Activated CD4-positive, alpha-beta T cell treated with anti-CD3 and anti-CD28 coated beads for 4 hours (primary cell): ENCODE measurements at places on chromosomes 6 and 20.

DNA sequence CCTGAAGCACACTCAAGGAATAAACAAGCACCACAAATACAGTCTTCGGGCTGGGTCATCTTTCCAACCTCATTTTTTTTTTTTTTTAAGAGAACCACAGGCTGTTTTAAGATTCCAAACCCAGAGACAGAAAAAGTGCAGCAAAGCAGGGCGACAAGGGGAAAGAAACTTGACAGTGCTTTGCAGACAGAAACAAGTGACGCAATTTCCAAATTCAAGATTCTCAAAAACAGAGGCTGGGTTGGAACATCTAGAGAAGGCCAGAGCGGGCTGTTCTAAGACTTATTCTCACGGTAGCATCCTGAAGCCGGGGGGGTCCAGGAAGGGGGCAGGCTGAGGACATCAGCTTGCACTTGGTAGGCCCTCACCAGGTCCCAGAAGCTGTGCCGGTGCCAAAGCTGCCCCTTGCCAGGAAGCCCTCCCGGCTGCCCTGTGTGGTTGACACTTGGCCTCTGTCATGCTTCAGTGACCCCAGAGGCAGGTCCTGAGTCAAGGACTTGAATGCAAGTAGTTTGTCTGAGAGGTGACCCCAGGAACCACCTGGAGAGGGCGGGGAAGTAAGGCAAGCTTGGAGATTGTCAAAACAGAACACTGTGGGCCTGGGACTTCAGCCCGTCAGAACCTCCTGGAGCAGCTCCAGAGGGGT lies 50.5 kb downstream of the BMP7 start:
- DNase-seq = no peak

GRCh38 chr6:52310932-52311331 lies 26.4 kb upstream of the MCM3 start:
- no peak for DNase-seq

DNA sequence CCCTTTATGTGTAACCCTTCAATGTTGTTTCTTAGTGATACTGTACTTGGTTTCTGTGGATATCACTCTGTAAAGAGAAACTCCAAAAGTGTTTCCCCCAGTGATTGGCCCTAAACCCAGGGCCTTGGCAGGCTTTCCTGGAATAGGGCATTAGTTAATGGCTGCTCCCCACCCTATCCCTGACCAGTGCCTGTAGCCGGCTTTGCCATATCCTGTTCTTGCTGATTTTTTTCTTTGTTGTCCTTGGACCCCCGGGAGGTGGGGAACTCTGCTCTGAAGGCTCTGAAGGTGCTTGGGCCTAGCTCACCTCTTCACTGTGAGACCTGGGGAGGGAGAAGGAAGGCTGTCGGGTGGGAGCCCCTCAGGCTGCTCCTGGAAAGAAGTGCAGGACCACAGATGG lies 120.1 kb downstream of the TCP11 start:
- no peak for DNase-seq

DNA sequence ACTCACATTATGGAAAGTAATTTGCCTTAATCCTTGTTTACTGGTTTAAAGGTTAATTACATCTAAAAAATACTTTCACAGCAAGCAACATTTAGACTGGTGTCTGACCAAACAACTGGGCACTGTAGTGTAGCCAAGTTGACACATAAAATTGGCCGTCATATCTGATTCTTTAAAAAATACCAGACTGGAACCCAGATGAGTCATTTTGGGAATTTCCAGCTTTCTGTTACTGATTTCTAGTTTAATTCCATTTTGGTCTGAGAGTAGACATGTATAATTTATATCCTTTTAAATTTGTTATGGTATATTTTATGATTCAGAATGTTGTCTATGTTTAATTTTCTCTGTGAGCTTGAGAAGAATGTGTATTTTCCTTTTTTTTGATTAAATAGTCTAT lies 44.1 kb downstream of the SCP2D1 start:
- DNase-seq = no peak

DNA sequence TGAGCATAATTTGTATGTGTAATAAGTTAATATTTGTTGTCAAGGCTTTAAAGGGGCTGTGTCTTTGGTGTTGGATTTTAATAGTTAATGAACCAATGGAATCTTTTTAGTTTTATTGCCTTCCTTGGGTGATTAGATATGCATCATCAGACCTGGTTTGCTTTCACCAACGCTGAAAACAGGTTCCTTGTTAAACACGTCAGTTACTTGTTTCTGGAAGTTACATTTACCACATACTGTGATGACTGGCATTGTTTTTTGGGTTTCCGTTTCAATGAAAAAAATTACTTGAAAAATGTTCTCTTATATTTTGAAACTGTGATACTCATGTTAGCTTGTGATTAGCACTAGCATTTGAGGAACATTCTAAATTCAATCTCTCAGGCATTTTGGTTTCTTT lies 58.6 kb upstream of the RNF144B start:
- DNase-seq = no peak

DNA sequence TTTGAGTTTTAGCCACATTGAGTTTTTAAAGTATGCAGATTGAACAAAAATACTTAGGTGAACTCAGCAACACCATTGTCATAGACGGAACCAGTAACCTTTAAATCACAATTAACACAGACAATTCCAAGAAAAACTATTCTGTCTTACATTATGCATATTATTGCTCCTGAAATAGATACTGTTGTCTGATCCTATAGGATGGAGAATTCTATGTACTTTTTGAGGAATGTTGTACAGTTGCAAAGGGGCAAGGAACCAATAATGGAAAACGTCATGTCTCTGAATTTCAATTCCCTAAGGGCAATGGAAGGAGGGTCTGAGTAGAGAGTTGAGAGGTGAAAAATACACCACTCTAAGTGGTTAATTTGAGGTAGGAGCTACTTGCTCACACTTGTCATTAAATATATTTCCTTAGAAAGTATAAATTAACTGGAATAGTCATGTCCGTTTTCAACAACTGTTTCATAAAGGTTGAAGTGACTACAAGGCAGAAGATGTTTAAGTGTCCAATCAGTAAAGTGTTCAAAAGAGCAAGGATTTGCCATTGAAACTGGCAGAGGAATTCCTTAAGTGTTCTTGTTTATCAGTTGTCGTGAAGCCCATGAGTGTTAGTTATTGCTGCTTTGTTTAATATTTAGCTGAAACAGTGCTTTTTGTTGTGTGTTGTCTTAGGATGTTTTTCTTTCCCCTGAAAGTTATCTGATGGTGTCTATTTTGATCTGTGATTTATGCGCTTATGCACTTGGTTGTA lies 1.3 kb downstream of the NKAIN2 start:
- no peak for DNase-seq

- DNase-seq = no peak
Observed at GRCh38 chr6:90537027-90537426, 49.8 kb downstream of the MAP3K7 start.

GRCh38 chr6:135522965-135523692 lies 25.6 kb upstream of the AHI1 start:
- no peak for DNase-seq

DNA sequence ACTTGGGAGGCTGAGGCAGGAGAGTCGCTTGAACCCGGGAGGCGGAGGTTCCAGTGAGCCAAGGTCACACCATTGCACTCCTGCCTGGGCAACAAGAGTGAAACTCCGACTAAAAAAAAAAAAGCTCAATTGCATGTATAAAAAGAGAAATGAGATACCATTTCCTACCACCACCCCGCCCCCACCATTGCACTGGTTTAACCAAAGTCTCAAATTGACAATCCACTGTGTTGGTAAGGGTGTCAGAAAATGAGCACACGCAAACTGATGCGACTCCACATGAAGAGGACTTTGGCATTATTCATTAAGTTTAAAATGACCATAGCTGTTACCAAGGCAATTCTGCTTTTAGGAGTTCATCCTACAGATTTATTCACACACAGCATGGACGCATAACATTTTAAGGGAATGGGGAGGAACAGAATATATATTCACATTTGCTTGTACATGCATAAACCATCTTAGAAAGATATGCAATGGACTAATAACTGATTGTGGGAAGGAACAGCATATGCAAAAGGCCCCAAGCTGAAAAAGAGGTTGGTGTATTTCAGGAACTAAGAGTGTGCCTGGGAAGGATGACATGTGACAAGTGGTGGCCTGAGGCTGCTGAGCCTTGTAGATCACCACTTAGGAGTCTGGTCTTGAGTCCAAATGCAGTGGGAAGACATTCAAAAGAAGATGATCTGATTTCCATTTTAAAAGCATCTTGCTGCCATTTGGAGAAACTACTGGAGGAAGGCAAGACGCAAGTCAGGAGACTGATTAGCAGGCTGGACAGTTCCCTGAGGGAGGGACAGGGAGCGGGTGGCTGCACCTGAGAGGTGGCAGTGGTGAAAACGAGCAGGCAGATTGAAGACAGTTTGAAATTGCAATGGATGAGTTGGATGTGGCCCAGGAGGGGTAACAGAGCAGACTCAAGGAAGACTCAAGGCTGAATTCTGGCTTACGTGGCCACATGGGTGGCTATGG lies 37.2 kb upstream of the PTPN1 start:
- no peak for DNase-seq

DNA sequence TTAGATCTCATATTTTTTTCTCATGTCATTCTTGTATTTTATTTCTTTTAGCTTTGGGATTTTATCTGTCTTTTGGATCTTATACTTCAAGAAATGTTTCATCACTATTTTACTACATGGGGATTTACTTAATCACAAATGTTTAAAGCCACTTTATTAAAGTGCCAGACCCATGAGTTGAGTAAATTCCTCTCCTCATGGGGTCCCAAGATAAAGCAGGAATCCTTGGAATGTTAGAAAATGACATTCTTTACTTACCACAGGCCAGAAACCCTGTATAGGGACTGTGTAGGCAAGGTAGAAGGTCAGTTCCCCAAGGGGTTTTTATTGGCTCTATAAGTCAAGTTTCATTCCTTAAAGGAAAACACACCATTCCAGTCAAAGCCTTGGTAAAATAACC lies 28.4 kb upstream of the OR2J2 start:
- no peak for DNase-seq

GRCh38 chr6:137332637-137333280 lies 113.6 kb upstream of the IFNGR1 start:
- DNase-seq = no peak

- no peak for DNase-seq
Observed at GRCh38 chr6:156727715-156728385, 49.3 kb upstream of the ARID1B start.

- no peak for DNase-seq
Observed at GRCh38 chr6:154187714-154188113, 148.7 kb downstream of the OPRM1 start.

DNA sequence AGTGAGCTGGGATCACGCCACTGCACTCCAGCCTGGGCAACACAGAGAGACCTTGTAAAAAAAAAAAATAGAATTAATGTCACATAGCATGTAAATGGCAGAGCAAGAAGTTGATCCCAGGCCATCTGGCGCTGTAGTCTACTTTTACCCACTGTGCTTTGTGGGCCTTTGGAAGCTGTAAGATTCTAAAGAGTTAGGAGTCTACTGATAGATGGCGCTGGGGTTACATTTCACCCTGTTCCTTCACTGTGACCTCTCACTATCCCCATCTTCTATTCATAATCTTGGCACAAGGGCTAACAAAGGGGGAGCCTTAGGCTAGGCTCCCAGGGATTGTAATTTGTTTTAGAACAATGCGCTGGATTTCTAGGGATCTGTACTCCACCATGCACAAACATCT lies 24.4 kb downstream of the SIRPD start:
- DNase-seq = no peak

DNA sequence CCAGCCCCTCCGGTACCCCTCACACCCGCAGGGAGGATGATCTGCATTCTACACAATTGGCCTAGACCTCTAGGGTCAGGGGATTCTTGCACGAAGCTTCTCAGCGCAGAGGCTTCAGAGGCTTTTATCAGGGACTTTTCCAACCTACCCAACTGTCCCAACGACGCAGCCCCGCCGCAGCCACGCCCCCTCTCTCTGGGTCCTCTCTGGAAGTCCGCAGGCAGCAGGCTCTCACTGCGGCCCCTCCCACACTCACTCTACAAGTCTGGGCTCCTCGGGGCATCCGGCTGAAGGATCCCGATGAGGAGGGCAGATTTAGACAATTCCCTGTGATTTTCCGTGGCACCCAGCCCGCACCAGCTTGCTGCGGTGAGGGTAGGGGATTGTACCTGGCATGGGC lies 227.7 kb upstream of the RNF24 start:
- DNase-seq = no peak

DNA sequence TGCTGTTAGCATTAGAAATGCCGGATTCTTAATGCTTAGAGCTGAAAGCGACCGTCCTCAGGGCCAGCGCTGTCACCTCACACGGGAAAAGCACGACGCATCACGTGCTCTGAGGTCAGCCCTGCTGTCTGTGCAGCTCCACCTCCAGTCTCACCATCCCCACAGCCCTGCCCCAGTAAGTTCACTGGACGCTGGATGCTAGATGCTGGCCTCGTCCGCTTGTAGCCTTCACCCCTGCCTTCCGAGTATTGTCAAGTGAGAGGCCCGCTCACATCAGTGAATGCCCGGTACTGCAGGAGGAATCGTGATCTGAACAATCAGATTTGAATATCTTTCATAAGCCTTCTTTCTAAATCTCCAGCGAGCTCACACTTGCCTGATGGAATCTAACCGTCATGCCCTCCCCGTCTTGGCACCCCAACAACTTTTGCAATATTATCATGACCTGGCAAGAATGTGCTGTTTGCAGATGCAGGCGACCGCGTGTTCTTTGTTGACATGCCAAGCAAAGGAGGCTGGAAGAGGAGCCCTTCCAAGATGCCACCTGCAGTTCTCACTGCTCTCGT lies 64.9 kb downstream of the DLL1 start:
- no peak for DNase-seq

GRCh38 chr6:95576998-95577303 lies 384 bp upstream of the MANEA start:
- DNase-seq = no peak

- no peak for DNase-seq
Observed at GRCh38 chr20:5070570-5070969, 49.2 kb downstream of the PCNA start.

DNA sequence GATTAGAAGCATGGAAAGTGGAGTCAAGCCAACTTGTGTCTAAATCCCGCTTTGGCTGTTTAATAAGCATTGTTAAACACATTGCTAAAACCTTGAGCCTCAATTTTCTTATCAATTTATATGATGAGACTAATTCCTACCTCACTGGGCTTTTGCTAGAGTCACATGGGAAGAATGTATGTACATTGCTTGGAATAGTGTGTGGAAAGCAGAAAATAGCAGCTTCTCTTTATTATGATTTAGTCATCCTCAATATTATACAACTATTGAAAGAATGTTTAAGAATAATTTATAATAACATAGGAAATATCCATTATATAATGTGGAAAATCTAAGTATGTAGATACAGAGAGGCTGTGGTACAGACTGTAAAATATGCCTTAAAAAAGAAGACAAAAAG lies 313.0 kb upstream of the CDYL start:
- no peak for DNase-seq

GRCh38 chr6:29466241-29466640 lies 9.3 kb downstream of the OR2H1 start:
- DNase-seq = no peak

DNA sequence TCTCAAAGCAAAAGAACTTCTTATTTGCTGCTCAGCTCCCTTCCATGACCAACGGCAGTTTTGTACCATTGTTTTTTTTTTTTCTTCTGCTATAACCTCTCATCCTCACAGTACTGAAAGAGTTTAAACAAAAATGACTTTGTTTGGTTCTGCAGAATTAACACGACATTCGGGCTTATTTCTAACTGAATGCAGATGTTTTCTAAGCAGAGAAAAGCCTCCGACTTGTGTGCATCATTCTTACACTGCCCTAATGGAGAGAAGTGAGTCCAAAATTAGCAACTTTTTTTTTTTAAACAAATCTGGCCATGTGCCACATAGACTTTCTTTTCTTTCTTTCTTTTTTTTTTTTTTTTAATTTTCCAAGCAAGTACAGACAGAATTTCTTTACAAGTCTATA lies 382.7 kb downstream of the HDGFL1 start:
- DNase-seq = no peak
